Thoracic aorta (tissue), 2 donors: ENCODE measurements at places on chromosomes 12 and 14. TPM values are rescaled to one million over a fixed set of nuclear protein-coding genes. Genes with fewer than 3 reads are reported as not detected.

LTBP2 gene
- 973 TPM for total RNA-seq

GRCh38 chr12:45730084-45730347 lies 510 bp downstream of the ARID2 start:
- H3K4me1 ChIP-seq: peaks cover 36% of the 10 kb centered on the region
- peak overlapping the region; percentile 94 for H3K4me3 ChIP-seq
- no peaks in the 10 kb centered on the region for H3K36me3 ChIP-seq

DNA sequence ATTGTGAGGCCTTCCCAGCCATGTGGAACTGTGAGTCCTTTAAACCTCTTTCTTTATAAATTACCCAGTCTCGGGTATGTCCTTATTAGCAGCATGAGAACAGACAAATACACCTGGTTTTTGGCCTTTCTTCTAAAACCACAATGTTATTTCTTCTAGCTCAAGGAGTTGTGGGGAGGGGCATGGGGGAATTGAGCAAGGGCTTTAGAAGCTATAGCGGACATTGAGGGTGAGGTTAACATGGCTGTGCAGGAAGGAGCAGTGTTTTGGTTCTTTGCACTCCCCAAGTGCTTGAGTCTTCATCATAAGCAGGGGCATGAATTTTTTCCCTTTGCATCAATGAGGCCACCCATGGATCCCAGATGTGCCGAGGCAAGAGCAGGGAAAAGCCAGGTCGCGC lies 86.8 kb downstream of the SPRING1 start:
- no peaks in the 10 kb centered on the region for H3K36me3 ChIP-seq
- H3K4me1 ChIP-seq: no peaks in the 10 kb centered on the region
- no peak overlapping the region for H3K27ac ChIP-seq

GRCh38 chr14:76015668-76016067 lies 30.1 kb downstream of the IFT43 start:
- H3K36me3 ChIP-seq: no peaks in the 10 kb centered on the region
- H3K27me3 ChIP-seq: no peaks in the 10 kb centered on the region
- no peak overlapping the region for H3K4me3 ChIP-seq
- no peak overlapping the region for H3K27ac ChIP-seq
- peaks cover 14% of the 10 kb centered on the region for H3K4me1 ChIP-seq
- DNase-seq: no peak

DNA sequence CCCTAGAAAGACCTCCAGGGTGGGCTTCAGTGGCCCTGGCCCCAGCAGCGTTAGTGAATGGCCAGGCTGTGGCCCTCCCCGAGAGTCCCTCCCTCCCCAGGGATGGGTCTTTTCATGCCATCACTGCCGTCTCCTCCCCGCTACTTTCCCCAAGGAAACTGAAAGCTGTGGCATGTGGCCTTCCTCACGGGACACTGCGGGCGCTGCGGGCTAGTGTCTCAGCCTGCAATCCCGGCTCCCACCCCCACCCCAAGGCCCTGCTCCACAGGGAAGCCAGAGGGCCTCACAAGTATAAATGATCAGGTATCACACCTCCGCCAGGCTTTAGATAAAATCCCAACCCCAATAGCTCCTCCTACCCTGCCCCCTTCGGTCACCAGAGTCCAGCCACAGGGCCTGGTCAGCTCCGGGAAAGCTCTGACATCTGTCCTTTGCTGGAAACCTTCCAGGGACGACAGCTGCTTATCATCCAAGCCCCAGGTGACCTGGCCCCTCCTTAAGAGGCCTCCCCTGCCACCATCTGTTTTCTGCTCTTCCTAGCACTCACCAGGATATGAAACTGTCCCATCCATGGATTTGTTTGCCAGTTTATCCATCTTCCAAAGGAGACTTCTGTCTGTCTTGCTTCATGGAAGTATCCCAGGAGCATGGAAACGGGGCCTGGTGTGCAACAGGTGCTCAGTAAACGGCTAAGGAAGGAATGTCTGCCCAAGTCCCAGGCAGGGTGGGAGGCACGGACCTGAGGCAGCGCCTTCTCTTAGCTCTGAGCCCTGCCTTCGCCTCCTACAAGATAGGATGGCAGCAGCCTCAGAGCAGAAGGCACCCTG lies 31.6 kb downstream of the CCDC85C start:
- no peaks in the 10 kb centered on the region for H3K27me3 ChIP-seq
- H3K4me3 ChIP-seq: no peak overlapping the region
- DNase-seq: no peak
- peaks cover 24% of the 10 kb centered on the region for H3K4me1 ChIP-seq

- no peak overlapping the region for H3K27ac ChIP-seq
- no peak for DNase-seq
- H3K4me3 ChIP-seq: no peak overlapping the region
- H3K27me3 ChIP-seq: no peaks in the 10 kb centered on the region
- peaks cover 6% of the 10 kb centered on the region for H3K36me3 ChIP-seq
Observed at GRCh38 chr12:14426792-14427191, 61.3 kb downstream of the ATF7IP start.

- no peaks in the 10 kb centered on the region for H3K36me3 ChIP-seq
- no peaks in the 10 kb centered on the region for H3K27me3 ChIP-seq
- H3K4me3 ChIP-seq: peak overlapping the region; percentile 25
- DNase-seq: no peak
- peaks cover 7% of the 10 kb centered on the region for H3K4me1 ChIP-seq
- no peak overlapping the region for H3K27ac ChIP-seq
Observed at GRCh38 chr14:90599748-90600507, 203.1 kb downstream of the CALM1 start.
